Esophagus squamous epithelium (tissue), 5 donors: ENCODE measurements at places on chromosomes 5 and 9.

- no peak for DNase-seq
Observed at GRCh38 chr5:44774279-44774880, 34.4 kb upstream of the MRPS30 start.

DNA sequence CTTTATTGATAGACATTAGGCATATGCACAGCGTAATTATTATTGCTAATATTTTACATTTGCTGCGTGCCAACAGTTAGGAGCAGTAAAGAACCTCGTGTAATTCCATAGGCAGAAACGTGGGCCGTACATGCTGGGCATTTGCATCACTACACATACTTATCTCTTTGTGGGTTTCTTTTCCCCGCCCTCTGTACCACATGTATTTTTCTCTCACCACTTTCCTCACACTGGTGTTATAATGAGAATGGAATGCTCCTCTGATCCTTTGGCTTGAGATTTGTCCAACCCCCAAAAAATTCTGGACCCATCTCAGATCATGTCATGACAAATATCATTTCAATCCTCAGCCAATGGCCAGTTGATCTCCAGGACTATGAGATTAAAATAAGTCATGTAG, 1952.6 kb upstream of the WWC1 start:
- no peak for DNase-seq

DNA sequence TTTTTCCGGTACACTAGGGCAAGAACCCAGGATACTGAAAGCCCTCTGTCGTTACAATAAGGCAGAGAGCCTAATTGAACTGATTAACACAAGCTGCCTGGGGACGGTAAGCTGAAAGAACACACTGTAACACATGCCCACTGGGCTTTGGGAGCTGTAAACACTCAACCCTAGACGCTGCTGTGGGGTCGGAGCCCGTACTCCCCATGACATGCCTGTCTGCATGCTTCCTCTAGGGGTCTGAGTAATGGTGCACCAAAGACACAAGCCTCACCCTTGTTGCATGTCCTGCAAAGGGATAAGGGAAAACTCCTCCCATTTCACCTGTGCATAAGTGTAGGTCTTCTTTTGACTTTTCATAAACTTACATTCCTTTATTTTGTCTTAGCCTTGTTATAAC, 194.0 kb downstream of the FBXL7 start:
- DNase-seq = no peak

DNA sequence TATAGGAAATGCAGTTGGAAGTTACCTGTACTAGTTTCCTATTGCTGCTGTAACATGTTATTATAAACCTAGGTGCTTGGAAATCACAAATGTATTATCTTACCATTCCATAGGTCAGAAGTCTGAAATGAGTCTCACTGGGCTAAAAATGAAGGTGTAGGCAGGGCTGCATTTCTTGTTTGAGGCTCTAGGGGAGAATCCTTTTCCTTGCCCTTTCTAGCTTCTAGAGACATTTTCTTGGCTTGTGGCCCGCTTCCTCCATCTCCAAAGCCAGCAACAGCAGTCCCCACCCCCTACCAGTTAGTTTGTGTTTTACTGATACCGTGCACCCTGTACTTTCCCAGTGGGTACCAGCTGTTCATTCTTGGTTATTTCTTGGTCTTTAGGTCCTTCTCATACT, 153.3 kb downstream of the SLF1 start:
- no peak for DNase-seq

DNA sequence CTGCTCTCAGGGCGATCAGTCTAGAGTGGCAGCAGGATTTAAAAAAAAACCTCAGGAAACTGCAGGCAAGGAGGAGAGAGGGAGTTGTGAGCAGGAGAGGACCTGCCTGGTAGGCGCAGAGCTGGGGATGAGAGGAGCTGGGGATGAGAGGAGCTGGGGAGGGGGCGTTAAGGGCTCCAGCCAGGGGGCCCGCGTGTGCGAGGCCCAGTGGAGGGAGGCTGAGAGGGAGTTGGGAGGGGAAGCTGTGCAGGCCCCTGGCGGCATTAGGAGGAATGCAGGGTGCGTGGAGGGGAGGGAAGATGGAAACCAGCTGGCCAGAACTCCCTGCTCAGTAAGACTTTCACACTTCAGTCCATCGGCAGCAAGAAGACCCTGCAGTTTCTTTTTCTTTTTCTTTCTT, 45.2 kb upstream of the HMCN2 start:
- no peak for DNase-seq

DNA sequence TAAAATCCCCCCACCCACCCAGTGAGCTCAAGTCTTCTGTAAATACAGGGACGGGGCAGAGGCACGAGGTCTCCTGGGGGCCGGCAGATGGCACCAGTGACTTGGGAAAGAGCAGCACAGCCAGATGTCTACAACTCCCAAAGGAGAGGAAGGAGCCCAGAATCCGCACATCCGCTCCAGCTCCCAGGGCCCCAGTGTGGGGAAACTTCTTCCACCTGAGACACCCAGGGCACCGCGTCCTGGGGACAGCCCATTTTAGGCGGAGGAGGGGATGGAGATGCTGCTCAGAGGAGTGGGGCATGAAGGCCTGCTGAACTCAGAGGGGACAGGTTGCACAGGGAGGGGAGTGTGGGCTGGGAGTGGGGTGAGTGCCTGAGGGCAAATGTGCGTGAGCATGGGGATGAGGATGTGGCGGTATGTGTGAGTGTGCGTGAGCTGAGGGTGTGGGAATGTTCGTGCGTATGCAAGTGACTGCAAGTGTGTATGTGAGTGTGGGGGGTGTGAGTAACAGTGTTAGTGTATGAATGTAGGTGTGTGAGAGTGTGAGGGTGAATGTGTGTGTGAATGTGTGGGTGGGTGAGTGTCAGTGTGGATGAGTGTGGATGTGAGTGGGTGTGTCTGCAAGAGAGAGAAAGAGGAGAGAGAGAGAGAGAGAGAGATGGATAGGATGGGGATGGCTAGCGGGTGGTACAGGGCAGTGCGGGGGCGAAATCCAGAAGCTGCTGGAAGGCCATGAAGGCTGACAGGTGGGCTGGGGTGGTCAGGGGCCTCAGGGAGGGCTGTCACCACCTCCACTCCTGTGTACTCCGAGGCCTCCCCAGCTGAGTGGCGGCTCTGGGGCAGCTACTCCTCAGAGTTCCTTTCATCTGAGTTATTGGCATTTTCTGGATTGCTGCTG, 63.5 kb downstream of the DUSP1 start:
- DNase-seq = no peak

DNA sequence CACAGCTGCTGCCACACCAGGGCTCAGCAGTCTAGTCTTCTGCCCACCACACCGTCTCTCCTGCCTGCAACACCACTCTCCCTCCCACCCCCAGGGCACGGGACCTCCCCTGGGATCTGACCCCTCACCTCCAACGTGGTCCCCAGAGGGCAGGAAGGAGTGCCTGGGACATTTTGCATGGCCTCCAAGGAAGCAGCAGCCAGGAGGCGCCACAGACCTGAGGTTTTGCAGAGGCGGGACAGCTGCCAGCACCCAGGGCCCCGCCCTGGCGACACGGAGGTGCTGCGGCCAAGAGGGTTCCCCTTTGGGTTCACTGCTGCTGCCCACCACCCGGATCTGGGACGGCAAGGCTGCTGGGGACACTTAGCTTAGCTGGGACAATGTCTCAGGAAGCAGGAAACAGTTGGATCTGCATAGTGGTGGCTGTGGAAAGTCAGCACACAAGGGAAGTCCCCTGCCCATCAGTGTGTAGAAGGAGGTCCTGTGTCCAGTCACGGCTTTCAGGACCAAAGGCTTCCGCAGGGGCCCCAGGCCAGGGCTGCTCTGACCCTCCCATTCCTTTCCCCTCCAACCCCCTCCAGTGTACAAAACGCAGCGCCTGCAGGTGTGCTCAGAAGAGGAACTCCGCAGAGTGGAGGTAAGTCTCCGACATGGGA, 13.8 kb downstream of the PROP1 start:
- DNase-seq = no peak

DNA sequence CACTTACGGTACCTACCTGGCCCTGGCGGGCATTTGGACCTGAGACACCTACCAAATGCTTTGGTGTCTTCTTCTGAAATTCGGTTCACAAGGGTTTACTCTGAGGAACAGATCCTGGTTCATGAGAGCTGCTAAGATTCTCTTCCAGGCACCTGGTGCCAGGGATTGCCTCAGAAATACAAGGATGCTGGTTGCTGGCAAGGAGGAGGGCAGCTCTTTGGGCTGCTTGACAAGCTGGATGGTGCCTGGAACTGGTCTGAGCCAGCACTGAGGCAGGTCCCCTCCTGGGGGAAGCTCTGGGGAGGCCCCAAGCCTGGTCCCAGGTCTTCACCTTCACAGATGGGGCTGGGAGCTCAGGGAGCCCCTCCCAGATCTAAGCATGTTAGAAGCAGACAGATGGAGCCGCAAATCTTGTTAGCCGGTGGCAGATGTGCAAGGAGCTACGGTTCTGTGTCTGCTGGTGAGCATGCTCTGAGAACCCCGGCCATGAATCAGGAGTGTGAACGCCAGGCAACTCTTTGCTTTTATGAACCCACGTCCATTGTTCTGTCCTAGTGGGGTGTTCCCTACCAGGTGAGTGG, 16.3 kb downstream of the FABP6 start:
- DNase-seq = no peak

- no peak for DNase-seq
Observed at GRCh38 chr9:97759581-97760288, 62.6 kb upstream of the XPA start.

DNA sequence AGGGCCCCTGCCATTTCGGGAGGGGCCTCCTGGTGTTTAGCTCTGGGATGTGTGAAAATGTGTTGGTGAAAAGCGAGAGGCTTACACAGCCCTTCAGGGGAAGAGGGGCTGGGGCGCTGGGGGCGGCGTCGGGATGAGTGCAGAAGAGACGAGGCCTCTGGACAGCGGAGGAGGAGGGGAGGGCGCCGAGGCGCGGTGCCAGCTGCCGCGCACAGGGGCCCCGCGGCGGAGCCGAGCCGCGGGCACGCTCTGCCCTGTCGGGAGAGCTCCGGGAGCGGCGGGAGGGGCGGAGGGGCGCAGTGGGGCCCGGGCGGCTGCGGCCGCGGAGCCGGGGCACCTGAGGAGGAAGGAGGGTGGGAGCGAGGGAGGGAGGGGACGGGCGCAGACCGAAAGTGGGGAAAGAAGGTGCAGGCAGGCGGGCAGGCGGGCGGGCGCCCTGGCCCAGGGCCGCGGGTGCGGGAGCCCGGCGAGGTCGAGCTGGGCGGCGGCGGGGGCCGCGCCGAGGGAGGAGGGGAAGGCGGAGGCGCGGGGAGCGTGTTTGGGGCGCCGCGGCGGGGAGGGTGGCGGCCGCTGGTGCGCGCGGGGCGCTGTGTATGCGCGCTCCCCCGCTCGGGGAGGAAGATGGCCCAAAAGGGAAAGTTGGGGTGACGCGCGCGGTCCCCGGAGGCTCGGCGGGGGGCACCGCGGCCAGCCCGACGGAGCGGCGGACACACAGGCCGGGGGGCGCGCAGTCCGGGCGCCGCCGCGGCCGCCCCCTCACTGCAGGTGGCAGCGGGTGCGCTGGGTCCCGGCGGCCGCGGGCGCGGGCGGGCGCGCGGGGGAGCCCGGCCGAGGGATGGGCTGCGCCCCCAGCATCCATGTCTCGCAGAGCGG, at the start of gene PDE8B:
Gene PDE8B (plus strand): TSS at position 590 of the 873 bp plus-strand sequence. CDS start 246 bp downstream, at position 836.
- DNase-seq = no peak

- no peak for DNase-seq
Observed at GRCh38 chr5:71925608-71926091, 181.6 kb upstream of the MAP1B start.

- DNase-seq = no peak
Observed at GRCh38 chr9:34072410-34072809, 23.7 kb upstream of the UBAP2 start.

GRCh38 chr9:18447131-18447530, 26.8 kb upstream of the ADAMTSL1 start:
- no peak for DNase-seq

- DNase-seq = no peak
Observed at GRCh38 chr9:114906922-114907571, 23.3 kb downstream of the TNFSF8 start.

DNA sequence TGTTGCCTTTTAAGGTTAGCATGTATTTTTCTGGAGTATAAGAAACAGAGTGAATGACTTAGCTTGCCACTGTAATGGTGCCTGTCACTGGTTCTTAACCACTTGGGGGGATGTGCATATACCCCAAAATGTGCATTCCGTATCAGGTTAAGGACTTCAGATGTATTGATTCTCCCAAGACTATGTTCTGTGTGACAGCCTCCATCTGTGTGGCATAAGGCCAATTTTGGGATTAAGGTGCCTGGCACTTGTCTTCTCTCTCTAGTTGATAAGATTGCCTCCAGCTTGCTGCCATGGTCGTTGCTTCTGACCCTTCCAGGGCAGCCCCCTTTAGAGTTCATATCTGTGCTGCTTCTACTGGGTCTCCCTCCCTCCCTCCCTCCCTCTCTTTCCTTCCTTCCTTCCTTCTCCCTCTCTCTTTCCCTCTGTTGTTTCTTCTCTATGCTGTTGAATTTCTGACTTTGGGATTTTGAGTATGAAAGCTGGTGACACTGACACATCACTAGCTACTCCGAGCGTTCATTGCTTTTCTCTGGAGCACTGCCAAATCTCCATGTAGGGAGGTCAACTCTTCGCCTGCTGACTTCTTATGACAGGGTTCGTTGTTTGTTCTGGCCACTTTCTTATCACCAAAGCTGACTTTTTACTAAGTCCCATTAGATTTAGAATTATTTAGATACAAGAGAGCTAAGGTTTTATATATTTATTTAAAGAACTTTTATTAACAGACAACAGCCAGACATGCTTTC, 31.0 kb downstream of the TNFAIP8 start:
- no peak for DNase-seq

- DNase-seq = no peak
Observed at GRCh38 chr9:122106576-122106975, 13.5 kb upstream of the TTLL11 start.

DNA sequence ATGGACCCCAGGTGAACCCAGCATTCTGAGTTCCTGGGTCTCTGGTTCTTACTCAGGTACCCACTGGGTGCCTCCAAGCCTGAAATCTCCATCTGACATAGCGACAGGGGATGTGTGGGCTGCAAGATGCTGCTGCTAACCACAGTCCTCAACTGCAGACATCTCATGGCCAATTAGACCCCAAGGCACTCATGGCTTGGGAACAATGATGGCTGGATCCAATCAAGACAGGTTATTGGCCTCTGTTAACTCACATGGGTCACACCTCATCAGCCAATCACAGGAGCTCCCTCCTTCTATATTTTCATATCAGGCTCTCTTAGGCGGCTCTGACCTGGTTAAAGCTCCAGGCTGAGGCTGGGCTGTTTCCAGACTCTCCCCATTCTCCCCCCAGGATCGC, 57.0 kb downstream of the CXXC5 start:
- no peak for DNase-seq
